Cortex of kidney (tissue), 1 donor: ENCODE measurements at places on chromosomes 11 and 22.

DNA sequence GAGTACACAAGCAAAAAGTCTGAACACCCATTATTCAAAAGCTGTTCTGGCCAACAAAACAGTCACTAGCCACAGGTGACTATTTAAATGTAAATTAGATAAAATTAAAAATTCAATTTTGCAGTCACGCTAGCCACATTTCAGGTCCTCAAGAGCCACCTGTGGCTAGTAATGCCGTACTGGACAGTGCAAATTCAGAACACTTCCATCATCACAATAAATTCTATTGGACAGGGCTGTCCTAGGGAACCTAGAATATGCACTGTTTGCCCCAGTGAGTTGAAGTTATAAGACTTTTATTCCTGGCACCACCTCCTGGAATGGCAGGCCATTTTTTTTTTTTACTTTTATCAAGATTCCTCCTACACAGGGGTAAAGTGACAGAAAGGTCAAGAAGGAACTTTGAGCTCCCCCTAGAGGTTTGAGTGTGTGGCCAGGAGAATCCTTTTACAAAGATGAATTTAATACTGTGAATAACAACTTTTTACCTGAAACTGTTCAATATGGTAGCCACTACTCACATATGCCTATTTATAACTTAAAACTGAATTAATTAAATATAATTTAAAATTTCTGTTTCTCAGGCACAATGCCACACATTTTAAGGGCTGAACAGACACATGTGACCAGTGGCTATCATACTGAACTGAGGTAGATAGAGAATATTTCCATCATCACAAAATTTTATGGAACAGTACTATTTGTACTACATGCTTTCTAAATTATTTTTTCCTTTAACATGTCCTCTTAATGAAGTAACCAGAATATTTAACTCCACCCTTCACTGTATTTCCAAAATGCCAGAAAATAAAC lies 6.5 kb downstream of the MSANTD2 start:
- DNase-seq: no peak

- no peak for DNase-seq
Observed at GRCh38 chr22:44548981-44549380, 50.9 kb upstream of the RTL6 start.

DNA sequence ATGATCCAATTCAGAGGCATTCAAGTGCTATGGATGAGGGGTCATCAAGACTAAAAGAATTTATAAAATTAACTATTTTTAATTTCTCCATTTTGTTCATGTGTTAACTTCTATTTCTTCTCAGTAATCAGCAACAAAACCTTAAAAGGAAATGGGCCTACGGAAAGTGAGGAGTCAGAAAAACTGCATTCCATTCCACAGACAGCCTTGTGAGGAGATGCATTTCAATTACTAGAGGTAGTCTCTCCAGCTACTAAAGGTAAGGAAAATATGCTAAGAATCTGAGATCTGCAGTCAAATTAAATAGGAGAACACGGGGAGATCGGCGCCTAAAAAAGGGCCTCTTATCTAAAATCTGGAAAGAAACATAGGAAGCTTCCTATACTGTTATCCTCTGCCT lies 661.7 kb downstream of the DLG2 start:
- DNase-seq: no peak

DNA sequence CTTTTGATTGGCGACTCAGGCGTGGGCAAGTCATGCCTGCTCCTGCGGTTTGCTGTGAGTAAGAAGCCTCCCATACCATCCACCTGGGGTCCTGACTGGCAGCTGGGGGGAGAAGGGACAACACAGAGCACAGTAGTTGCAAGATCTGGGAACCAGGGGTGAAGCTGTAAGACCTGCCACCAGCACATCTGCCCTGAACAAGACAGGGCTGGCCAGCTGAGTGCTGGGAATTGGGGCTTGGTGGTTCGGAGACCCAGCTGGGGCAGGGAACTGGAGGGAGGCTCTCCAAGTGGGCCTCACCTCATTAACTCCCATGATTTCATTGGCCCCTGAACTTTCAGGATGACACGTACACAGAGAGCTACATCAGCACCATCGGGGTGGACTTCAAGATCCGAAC lies 3.4 kb downstream of the RAB1B start:
- no peak for DNase-seq

DNA sequence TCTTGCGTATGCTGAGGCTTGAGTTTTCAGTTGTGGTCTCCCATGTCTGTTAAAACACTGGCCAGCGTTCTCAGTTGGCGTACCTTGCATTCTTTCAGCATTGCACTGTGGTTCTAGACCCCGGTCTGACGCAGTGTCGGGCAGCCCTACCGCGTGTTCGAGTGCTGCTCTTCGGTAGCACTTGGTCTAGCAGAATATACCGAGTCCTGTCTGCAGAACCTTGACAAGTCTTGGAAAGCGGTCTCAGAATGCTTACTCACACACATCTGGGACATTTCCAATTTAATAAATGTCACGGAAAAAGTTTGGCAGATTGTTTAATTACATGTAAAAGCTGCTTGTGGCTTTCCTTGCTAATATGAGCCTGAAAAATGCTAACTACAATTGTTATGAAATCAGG lies 32.6 kb downstream of the PPFIA1 start:
- DNase-seq: no peak

GRCh38 chr11:2655016-2655719 lies 44.6 kb downstream of the KCNQ1OT1 start:
- no peak for DNase-seq

- DNase-seq: no peak
Observed at GRCh38 chr11:3964056-3964455, 108.6 kb downstream of the STIM1 start.

DNA sequence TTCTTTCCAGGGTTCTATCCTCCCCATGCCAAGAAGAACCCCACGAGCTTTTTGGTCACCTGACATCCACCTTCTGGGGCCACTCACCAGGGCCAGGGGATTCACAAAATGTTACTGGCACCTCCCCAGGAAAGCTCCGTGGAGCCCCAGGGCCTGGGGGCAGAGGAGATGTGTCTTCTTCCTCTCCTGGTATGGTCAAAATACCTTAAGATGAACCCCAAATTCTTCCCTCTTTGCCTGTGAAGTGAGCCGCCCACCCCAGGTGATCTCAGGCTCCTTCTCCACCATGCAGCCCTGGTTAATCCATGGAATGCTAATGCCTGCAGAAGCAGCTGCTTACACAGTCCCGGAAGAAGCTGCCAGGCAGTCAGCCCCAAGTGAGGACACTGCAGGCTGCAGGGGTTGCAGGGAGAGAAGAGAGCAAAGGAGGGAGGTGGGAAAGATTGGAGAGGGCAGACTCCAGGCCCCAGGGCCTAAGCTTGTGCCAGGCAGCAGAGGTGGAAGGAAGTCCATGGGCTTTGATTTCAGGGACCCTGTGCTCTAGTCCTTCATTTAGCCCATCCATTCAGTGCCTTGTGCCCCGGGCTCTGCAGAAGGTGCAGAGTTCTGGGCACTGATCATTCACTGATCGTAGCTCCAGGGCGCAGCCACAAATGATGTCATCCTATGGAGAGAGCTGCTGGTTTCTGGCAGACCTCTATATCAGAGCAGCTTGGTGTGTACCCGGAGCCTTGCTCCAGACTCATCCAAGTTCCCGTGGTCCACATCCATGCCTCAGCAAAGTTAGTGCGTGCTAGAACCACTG lies 127.9 kb upstream of the NECTIN1 start:
- DNase-seq: no peak

DNA sequence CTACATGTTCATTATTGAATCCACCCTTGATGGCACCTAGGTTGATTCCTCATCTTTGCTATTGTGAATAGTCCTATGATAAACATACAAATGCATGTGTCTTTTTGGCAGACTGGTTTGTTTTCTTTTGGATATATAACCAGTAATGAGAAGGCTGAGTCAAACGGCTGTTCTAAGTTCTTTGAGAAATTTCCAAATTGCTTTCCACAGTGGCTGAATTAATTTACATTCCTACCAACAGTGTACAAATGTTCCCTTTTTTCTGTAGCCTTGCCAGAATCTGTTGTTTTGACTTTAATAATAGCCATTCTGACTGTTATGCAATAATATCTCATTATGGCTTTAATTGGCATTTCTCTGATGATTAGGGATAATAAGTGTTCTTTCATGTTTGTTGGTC lies 184.9 kb downstream of the CASP12 start:
- DNase-seq: no peak

- no peak for DNase-seq
Observed at GRCh38 chr11:94455861-94456260, 37.8 kb downstream of the MRE11 start.

DNA sequence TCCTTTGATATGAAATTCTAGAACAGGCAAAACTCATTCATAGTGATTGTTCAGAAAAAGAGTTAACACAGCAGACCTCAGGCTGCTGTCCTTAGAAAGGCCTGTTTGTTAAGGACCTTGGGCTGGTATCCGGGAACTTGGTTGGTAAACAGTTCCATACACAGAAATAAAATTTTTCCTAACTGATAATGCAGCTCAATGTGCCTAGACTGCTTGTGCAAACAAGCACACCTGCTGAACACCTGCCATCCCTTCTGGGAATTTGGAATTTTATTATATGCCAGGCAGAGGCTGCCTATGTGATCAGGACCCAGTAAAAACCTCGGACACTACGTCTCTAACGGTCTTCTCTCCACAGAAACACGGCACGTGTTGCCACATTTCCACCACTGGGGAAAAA lies 11.5 kb downstream of the THAP12 start:
- no peak for DNase-seq

DNA sequence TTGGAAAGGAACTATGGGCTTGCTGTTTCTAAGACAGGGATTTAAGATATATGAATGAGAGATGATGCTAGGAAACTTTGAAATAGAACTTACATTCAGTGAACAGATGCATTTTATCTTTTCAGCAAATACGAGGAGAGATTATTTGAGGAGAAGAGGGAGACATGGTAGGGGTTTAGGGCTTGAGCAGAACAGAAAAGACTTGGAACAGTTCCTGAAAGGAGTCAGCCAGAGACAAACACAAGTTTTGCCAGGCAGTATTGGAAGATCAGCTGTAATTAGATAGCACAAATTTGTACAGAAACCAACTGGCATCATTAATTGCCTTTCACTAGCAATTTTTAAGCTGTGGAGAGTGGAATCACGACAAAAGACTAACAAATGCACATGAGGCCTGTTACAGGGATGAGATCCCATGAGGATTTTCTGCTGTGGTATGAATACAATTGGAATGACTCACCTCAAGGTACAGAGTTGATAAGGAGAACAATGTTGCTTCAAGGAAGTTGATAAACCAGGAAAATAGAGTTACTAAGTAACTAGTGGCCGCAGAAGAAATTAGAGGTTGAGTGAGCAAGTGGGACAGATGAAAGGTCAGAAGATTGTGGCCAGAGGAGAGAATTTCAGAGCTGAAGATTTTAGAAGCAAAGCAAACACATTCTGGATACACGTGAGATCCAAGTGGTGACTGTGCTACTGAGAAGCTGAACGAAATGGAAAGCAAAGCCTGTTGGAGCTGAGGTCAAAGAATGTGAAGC lies 67.9 kb downstream of the CYB5R2 start:
- no peak for DNase-seq

DNA sequence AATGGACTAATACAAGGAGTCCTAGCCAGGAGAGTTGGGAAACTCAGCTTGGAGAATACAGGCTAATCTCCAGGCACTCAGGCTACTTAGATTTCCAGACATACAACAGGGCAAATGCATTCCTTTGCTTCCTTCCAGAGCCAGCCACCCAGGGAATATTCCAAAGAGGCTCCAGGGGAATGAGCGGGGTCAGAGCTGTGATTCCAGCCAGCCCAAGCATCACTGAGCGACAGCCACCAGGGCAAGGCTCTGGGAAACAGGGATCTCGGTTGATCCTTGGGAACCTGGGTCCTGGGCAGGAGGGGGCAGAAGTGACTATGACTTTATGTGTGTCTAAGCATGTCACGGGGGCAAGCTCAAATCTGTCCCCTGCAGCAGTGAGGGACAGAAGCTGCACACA lies 112.3 kb upstream of the LMO1 start:
- DNase-seq: no peak

GRCh38 chr11:27861706-27862430 lies 161.6 kb upstream of the BDNF start:
- DNase-seq: no peak

- DNase-seq: no peak
Observed at GRCh38 chr22:23121424-23121823, 20.4 kb downstream of the RSPH14 start.

- no peak for DNase-seq
Observed at GRCh38 chr22:37933711-37934376, 19.6 kb downstream of the C22orf23 start.

DNA sequence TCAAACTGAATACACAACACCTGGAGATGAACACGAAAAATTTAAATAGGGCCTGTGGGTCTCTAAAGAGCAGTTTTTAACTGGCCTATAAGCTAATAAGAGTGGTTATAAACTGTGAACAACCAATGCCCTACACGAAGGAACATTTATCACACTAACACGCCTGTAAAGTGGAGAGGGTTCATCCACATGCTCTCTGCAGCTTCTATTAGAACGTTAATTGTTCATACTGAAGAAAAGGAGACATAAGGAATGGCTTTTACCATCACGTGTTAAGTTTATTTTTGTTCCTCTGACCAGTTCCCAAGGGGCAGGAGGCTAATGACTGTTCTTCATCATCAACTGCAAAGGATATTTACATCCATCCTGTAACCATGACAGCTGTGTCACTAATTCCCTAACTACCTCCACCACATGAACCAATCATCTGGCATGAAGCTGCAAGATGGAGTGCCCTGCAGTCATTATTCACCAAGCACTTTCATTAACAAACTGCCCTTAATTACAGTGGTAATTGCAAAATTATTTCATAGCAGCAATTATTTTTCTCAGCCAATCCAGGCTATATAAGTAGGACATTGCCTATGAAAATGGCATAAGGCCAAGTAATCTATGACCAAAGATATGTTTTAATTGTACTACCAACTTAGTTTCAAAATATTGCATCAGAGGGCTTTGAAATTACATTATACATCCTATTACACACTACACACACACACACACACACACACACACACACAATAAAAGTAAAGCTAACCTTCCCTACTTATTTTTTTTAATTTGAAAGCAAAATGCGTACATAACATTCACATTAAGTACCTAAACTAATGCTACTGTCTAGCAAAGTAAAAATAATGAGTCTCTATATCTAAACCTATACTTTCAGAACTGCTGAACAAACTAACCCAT lies 186.7 kb downstream of the CADM1 start:
- DNase-seq: no peak

DNA sequence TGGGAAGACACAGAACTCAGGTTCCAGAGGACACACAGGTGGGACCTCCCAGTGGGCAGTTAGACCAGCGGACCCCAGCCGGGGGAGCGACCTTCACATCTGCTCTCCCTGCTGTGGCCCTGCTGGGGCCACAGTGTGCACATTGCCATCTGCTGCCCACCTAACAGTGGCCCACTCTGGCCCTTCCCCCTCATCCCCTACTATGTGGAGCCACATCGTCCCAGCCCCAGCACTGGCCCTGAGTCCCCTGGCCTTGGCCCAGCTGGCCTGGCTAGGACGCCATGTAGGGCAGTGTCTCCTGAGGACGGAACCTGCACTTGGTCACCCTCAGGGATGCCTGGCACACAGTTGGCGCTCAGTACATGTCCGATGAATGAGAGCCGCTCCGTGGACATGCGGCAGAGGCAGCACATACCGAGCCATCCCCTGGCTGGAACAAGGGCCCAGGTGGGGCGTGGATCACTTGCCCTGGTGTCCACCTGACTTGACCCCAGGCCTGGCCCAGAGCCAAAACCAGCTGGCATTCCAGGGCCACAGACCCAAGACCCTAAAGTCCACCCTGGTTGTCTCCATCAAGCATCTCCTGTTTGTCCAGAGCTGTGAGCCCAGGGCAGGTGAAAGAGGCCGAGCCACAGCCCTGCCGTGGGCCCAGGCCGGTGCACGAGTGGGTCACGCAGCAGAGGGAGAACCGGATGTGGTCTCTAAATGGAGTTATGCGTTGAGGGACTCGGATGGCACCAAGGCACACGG lies 93.1 kb upstream of the FGF3 start:
- no peak for DNase-seq
